HAP-1 (cell line): ENCODE measurements at places on chromosomes 1 and 21.

DNA sequence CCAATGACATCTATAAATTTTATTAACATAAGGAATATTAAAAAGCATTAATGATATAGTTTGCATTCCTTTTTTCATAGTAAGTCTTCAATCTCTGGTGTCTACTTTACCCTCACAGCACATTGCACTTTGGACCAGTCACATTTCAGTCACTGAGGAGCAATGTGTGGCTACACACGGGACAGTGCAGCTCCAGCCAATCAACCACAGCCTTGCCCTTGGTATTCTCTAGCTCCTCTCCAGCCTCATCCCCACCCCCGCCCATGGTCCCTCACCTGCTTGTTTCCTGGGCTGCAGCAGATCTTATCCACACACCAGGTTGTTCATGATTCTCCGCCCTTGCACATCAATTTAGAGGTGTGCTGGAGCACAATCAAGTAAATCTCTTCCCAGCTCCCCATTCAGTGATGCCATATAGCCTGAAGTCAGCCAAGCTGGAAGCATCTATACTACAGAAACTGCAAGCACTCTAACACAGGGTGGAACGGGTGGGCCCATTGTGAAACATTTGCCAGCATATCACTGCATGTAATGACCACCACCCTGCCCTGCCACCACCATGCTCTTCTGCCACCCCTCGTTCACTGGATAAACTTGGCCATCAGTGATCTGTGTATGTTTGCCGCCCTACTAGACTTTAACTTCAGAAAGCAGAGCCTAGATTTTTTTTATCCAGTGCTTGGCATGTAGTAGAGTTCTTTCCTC is 93.0 kb upstream of the SLC44A3 start:
- DNase-seq, result no peak

DNA sequence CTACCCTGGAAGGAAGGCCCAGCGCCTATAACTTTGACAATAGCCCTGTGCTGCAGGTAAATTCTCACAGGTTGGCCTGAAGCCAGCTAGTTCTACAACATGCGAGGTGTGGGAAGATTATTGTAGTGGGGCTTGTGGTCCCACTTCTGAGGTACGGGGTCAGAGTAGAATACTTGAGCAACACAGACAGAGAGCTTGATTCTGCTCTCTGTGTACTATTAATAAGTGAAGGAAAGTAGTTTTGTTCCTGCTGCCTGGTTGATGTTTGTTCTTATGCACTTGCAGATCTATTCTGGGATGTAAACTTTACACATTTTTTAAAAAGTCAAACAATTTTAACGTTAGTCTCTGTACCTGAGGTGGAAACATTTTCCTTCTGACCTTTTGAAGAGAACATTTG is 80.4 kb downstream of the LAMC1 start:
- DNase-seq, result no peak

GRCh38 chr1:199978408-199978940 is 49.0 kb upstream of the NR5A2 start:
- no peak for DNase-seq

DNA sequence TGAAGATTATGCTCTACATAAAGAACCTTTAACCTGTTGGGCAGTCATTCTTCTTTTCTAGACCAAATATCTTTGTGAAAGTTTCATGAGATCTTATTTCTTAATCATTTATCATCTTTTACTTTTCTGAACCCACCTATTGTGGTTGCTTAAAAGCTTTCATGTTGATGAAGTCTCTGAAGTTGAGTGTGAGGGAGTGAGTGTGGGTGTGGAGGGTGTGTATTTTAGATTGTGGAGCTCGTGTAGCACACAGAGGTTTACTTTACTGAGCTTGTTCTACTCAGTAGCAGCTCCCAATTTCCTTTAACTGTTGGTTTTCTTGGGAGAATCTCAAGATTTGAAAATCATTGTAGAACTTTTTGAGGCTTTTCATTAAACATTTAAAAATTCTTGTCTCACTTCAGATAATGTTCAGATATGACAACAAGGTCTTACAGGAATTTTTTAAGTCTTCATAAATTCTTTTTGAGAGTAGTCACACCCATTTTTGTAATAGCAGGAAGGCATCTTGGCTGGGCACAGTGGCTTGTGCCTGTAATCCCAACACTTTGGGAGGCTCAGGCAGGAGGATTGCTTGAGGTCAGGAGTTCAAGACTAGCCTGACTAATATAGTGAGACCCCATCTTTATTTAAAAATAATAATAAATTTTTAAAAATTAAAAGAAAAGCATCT is 17.0 kb downstream of the SRRM1 start:
- DNase-seq, result no peak

DNA sequence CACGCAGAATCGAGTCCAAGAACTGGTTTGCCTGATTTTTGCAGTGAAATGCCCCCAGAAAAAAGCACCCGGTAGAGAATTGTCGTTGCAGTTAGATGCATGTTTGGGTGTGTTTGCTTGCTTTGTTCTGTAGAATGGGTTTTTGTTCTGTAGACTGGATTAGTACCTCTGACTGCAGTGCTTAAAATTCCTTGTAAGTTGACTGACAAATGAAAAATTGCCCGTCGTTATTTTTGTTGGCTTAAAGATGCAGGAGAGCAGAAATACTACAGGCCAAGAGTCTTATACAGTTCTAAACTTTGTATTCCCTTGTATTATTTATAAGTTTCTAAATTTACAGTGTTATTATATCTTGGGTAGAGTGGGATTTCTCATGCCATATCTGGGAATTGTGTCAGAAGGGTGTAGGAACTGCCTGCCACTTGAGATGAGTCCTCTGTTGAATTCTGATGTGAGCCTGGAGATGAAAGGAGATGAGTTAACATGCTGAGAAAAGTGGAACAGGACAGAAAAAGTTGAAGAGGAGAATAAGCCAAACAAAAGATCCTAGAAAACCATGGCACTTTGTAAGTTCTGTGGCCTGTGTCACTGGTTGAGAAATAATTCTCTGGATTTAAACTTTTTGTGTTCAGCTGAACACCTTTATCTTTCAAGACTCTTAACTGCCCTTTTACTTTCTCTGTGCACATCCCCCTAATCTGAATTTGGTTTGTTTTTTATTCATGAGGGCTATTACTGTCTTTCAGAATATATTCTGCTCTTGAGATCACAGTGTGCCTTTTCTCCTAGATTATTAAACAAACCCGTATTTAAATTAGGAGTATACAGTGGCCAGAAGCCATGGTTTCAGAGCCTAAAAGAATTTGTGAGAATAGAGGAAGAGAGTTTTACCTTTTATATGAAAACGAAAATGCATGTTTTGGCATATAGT is 1.4 kb downstream of the DESI2 start:
- no peak for DNase-seq

- DNase-seq, result no peak
These were observed 138.3 kb downstream of the FOXD2 start for GRCh38 chr1:47575855-47576757.

- no peak for DNase-seq
These were observed 722 bp downstream of the LHX8 start for GRCh38 chr1:75134647-75135572.

DNA sequence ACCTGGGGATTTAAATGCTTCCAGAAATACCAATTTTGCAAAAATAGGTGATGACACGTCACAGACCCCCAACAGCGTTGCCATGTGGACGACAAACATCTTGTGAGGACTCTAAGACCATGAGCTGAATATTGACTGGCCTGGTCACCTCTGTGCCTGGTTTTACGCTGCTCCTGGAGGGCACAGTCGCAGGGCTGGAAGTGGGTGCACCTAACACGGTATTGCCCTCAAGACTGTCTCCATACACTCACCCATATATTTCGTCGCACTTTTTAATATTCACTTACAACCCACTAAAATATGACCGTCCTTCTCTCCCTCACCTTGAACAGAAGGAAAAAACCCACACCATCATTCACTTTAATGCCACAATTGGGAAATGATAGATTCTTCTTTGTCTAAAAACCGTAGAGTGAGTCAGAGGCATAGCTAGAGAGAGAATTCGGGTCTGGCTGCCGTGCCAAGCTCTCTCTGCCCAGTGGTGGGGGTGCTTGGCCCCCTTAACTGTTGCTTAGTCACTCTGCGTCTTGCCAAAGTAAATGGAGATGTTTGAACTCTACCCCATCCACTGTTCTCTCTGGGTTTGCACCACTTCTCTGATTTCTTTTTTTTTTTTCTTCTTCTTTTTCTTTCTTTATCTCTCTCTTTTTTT is 40.8 kb upstream of the UTS2 start:
- DNase-seq, result no peak

GRCh38 chr1:239543873-239544272 is 157.5 kb downstream of the CHRM3 start:
- DNase-seq, result no peak

DNA sequence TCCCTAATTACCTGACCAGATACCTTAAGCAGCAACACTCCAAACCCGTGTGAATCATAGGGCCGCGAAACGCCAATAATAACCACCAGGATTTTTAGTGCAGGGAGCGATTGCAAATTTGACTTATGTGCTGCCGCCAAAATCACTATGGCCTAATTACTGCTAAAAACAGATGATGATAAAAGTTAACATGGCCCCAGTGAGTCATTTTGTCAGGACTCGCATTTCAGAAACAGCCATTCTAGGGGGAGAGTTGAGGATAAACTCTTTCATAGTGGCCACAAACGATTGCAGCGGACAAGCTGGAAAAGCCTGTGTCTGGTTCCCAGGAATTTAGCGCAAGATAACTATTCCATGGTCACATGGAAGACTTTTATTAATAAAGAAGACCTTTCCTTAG is 103.4 kb downstream of the HLX start:
- DNase-seq, result no peak

DNA sequence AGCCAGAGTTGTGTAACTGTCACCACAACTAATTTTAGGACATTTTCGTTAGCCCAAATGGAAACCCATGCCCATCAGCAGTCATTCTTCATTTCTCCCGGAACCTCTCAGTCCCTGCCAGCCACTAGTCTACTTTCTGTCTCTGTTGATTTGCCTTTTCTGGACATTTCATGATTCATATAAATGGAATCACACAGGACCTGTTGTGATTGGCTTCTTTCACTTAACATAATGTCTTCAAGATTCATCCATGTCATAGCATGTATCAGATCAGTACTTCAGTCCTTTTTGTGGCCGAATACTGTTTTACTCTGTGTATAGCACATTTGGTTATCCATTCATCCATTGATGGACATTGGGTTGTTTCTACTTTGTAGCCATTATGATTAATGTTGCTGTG is 7.1 kb downstream of the SLC66A1 start:
- DNase-seq, result no peak

DNA sequence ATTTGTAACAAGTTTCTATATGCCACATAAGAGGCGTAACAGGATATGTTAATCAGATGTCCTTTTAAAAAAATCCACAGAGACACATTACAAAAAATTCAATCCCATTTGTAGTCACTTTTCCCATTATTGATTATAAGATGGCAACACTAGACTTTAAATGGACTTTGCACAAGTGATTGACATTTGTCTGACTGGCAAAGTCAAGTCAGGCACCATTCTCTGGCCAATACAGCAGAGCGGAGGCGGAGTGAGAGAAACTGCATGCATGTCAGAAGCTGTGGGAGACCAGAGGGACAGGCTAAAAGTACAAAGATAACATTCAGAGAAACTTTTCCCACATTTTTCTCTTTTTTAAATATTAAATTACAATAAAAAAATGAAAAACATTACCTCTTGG is 28.1 kb upstream of the RGS5 start:
- DNase-seq, result no peak

DNA sequence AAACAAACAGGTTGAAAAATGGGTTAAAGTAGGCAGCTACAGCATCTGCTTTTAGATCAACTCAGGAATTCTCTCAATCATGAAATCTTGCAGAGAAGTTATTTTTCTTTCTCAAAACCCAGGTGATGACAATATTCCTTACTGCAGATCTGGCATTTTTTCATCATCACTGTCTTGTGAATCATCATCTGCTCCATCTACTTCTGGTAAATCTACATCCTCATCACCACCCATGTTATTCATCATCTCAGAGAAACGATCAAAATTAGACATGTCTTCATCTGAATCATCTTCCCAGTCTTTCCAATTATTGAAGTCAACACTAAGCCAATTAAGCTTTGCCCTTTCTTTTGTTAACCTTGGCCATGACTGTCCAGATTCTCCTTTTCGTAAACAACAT is 21.8 kb downstream of the GBP2 start:
- DNase-seq, result no peak

DNA sequence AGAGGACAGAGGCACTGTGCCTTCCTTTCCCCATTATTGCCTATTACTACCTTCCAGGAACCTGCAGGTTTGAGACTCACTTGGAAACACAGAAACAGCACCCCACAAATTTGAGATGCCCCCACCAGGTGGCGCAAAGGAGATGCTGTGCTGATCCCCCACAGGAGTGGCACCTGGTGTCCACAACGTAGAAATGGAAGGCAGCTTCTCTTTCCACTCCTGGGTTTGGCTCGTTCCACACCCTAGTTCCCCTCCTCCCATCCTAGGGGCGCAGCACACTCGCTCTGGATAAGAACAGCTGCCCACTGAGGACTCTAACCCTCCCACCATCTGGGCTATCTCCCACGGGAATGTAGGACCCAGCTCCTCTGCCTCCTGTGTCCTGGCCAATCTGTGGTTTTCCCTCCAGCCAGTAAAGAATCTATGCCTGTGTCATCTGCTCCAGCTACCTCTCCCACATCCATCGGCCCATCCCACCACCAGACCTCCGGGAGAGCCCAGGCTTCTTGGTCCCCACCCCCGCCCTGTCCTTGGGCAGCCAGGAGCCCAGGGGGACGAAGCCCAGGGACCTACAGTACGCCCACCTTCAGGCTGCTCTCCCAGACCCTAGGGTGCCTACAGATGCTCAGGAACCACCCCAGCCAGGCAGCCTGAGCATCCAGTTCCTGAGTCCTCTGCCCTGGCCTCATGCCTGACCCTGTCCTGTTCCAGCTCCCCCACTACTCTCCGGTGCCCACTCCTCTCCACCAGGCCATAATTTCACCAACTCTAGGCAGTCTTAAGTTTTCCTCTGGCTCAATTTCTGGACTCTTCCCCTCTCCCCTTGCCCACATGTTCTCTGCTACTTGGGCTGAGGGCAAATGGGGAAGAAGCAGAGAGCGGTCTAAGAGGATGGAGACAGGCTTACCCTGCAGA is 549 bp downstream of the THBS3 start:
- DNase-seq, result peak; percentile 92

- no peak for DNase-seq
These were observed 12.9 kb upstream of the DNASE2B start for GRCh38 chr1:84385347-84385746.

DNA sequence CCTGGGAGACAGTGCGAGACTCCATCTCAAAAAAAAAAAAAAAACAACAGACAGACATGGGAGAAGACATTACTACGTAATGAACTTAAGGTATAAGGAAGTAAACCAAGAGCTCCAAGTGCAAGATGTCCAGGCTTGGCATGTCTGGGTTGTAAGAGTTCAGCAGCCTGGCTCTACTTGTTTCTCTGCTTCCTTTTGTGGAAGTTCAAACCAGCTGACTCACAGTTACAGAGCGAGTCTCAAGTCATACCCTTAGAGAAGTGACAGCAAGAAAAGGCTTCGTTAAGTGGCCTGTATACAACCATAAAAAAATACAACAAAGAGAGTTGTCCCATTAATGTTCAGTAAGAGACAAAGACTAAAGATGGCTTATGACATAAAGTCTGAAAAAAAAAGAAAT is 1.3 kb downstream of the RIT1 start:
- no peak for DNase-seq
